ENCODE measurements at places on chromosomes 6 and 20. TPM values are rescaled to one million over a fixed set of nuclear protein-coding genes. Genes with fewer than 3 reads are reported as not detected.

Gene SLC23A2
- total RNA-seq, result 12.5 TPM

Gene TPD52L1
- 50.0 TPM for total RNA-seq

Gene CDC5L
- total RNA-seq, result 12.5 TPM

Gene DEF6
- not detected for total RNA-seq

Gene NKX2-4
- total RNA-seq, result not detected

Gene FILIP1
- 0.28 TPM for total RNA-seq

Gene FLRT3
- total RNA-seq, result 2.4 TPM

Gene TDP2
- total RNA-seq, result 26.0 TPM

Gene CLVS2
- total RNA-seq, result 0.13 TPM

Gene NUDT3
- 5.6 TPM for total RNA-seq

Gene CD2AP
- total RNA-seq, result 14.0 TPM

Gene OR2B6
- total RNA-seq, result not detected

Gene WFDC12
- not detected for total RNA-seq

Gene LY6G5C
- 1.7 TPM for total RNA-seq

Gene KIF3B
- total RNA-seq, result 26.5 TPM
